ENCODE measurements at places on chromosomes 6 and 20. TPM values are rescaled to one million over a fixed set of nuclear protein-coding genes. Genes with fewer than 3 reads are reported as not detected.

HLA-DMA gene
- total RNA-seq: 6.2 TPM

SAMHD1 gene
- total RNA-seq: 22.8 TPM

EEF1A2 gene
- 0.38 TPM for total RNA-seq

TGM2 gene
- 457 TPM for total RNA-seq

HLA-DPB1 gene
- total RNA-seq: 26.8 TPM

ID4 gene
- total RNA-seq: 27.0 TPM

WFDC10B gene
- not detected for total RNA-seq

DOK5 gene
- total RNA-seq: 35.9 TPM

BTN1A1 gene
- total RNA-seq: under 0.01 TPM

CLPSL2 gene
- total RNA-seq: not detected

NHSL1 gene
- total RNA-seq: 9.2 TPM

HDDC2 gene
- total RNA-seq: 63.1 TPM

FAM83D gene
- 3.7 TPM for total RNA-seq

PPP1R3G gene
- 8.7 TPM for total RNA-seq

OPN5 gene
- not detected for total RNA-seq

MYB gene
- 0.28 TPM for total RNA-seq

HRH3 gene
- total RNA-seq: not detected

TBCC gene
- 29.9 TPM for total RNA-seq

PHACTR3 gene
- total RNA-seq: not detected

ASIP gene
- not detected for total RNA-seq

RXRB gene
- total RNA-seq: 23.8 TPM

DEFB110 gene
- total RNA-seq: not detected

LAMA2 gene
- 64.3 TPM for total RNA-seq

RNF217 gene
- total RNA-seq: 21.1 TPM

NOL4L gene
- 2.3 TPM for total RNA-seq

APOM gene
- total RNA-seq: 0.28 TPM

GINS1 gene
- total RNA-seq: 29.3 TPM

SAMD3 gene
- 28.8 TPM for total RNA-seq

VEGFA gene
- total RNA-seq: 811 TPM

CLVS2 gene
- not detected for total RNA-seq

C20orf204 gene
- 0.77 TPM for total RNA-seq

LY6G6D gene
- not detected for total RNA-seq

EYS gene
- under 0.01 TPM for total RNA-seq

PRL gene
- total RNA-seq: not detected

DLL1 gene
- 0.38 TPM for total RNA-seq

BPI gene
- not detected for total RNA-seq

TFAP2A gene
- total RNA-seq: not detected

B3GALT4 gene
- 2.5 TPM for total RNA-seq

CALHM4 gene
- total RNA-seq: 0.19 TPM

NPBWR2 gene
- not detected for total RNA-seq

BNIP5 gene
- not detected for total RNA-seq

TAGAP gene
- not detected for total RNA-seq

SCP2D1 gene
- total RNA-seq: not detected

KCNQ5 gene
- total RNA-seq: 5.1 TPM

SLC22A16 gene
- total RNA-seq: under 0.01 TPM

SMAP1 gene
- total RNA-seq: 17.8 TPM

THBS2 gene
- 629 TPM for total RNA-seq

SEC23B gene
- total RNA-seq: 47.4 TPM

OR2H1 gene
- total RNA-seq: not detected

DDX43 gene
- 1.2 TPM for total RNA-seq

FBXO9 gene
- 36.4 TPM for total RNA-seq

ULBP1 gene
- under 0.01 TPM for total RNA-seq

BPIFA1 gene
- total RNA-seq: not detected

DEFB124 gene
- not detected for total RNA-seq

CPNE5 gene
- not detected for total RNA-seq

ADTRP gene
- 1.1 TPM for total RNA-seq
